Renal pelvis (tissue), 12 donors: ENCODE measurements at places on chromosomes 4 and X.
A peak's percentile ranks its signal among the peaks of the same experiment; 100 is the strongest.

GRCh38 chr4:94925764-94926347, 168.1 kb downstream of the BMPR1B start:
- DNase-seq: no peak

DNA sequence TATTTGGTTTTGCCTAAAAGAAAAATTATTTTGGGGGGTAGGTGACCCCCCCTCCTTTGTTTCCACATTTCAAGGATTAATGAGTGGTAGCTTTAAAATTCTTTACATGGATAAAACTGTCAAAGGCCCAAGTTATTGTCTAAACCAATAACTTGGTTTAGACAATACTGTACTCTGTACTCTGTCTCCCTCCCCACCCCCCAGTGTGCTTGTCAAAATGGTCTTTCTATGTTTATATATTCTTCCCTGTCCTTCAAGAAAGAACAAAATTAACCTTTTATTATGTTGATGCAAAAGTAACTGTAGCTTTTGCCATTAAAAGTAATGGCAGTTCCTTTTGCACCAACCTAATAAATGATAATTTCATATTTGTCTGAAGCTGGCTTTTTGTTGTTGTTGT, 9.5 kb upstream of the RGN start:
- DNase-seq: no peak

DNA sequence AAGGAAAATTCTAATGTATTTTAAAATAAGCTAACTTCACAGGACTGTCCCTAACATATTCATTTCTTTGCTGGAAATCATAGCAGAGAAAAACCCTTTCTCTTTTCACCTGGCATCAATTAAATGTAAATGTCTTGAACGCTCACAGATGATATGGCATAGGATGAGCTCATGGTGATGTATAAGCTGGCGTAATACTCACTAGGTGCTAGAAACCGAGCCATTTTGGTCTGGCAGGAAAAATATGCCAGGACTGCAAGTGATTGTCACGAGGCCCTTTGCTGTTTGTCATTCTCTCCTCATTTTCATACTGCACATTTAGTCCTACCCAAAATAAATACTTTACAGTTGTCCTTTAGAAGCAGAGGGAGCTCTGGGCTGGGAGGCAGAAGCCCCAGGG, 222.7 kb upstream of the LNX1 start:
- DNase-seq: no peak

DNA sequence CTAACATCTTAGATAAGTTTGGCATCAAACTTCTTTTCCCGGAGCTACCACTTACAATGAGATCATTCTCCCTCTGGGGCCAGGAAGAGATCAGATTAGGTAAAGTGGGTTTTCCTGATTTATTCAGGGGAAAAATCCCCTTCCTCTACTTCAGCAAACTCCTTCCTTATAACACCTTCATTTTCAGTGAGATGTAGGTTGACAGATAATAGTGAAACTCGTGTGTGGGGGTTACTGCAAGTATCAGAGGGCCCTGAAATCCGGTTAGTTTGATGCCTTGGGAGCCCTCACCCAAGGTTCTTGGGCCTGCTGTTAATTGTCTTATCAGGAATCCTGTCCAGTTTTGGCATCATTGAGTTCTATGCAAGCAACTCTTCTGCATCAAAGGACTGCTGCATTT, 10.8 kb downstream of the FTHL17 start:
- DNase-seq: no peak

DNA sequence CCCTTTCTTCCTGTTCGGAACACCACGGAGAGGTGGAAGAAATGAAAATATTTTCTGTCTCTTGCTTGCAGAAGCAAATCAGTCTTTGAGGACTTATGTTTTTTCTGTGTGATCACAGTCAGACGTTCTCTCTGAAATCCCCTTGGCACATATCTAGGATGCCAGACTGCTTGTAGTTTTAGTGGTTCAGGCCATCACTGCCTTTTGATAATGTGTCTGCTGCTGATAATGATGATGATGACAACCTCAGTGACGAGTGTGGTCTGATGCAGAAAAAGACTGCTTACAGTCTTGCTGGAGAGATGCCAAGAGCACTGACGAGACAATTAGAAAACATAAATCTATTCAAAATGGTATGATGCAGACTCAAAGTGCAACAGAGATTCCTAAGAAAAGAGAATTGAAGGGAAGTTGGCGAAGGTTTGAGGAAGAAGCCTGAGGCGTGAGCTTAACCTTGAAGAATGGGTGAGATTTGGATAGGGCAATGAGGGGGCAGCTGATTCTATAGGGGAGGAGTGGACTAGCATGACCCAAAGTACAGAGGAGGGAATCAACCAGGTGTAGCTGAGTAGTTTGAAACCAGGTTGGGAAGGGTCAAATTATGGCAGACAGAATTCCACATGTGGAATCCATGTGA, 7.9 kb downstream of the RAB33A start:
- DNase-seq: no peak

DNA sequence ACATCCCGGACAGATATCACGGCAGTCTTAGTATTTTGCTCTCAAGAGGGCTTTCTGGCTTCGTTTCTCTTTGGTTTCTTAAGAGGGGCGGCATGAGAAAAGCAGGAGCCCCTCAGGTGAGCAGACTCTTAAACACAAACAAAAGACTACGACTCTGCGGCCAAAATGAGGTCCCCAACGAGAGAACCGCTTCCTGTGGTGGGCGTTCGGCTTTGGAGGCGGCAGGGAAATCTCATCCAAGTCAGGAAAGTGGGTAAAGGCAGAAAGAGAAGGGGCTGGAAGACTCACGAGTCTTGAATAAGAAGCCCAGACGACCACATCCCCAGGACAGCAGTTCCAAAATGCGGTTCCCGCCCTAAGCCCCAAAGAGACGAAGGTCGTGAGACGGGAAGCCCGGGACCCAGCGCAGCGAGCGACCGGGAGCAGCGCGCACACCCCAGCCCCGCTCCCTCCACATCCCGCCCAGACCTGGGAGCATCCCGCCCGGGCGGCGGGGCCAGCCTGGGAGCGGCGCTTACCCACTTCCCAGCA, 409 bp downstream of the UGDH start:
- DNase-seq: no peak

DNA sequence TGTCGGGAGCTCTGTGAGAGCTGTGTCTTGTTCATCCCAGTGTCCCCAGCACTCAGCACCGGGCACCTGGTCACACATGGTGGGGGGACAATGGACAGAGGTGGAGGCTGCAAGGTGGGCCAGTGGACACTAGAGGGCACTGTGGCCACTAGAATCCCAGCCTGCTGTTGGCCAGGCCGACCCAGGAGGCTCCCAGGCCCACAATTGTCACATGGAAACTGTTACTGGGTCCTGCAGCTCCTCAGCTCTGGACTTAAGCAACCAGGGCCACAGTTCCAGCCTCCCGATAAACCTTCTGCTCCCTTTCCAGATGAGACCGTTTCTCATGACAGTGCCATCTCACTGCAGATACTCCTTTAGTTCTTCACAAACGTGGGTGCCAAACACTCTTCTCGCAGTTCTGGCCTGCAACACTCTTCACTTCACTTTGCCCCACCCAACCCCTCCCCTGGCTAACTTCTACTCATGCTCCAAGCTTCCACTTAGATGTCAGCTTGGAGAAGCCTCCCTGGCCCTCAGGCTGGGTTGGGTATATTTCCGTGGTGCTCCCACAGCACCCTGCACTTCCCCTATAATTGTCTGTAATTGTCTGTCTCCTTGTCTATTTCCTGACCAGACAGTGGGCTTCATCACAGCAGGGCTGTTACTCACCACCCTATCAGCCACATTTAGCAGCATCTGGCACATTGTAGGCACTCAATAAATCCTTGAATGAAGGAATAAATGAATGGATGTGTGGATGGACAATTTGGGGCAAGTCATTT, 3.5 kb upstream of the IQSEC2 start:
- peak; percentile 36 for DNase-seq

DNA sequence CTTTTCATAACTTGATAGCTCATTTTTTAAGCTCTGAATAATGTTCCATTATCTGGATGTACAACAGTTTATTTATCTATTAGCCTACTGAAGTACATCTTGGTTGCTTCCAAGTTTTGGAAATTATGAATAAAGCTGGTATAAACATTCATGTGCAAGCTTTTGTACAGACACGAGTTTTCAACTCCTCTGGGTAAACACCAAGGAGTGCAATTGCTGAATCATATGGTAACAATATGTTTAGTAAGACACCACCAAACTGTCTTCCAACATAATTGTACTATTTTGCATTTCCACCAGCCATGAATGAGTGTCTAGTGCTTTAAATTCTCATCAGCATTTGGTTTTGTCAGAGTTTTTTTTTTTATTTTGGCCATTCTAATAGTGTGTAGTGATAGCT, 266.7 kb upstream of the ATOH1 start:
- DNase-seq: no peak

GRCh38 chr4:38664706-38665401, 855 bp downstream of the KLF3 start:
- peak; percentile 66 for DNase-seq

DNA sequence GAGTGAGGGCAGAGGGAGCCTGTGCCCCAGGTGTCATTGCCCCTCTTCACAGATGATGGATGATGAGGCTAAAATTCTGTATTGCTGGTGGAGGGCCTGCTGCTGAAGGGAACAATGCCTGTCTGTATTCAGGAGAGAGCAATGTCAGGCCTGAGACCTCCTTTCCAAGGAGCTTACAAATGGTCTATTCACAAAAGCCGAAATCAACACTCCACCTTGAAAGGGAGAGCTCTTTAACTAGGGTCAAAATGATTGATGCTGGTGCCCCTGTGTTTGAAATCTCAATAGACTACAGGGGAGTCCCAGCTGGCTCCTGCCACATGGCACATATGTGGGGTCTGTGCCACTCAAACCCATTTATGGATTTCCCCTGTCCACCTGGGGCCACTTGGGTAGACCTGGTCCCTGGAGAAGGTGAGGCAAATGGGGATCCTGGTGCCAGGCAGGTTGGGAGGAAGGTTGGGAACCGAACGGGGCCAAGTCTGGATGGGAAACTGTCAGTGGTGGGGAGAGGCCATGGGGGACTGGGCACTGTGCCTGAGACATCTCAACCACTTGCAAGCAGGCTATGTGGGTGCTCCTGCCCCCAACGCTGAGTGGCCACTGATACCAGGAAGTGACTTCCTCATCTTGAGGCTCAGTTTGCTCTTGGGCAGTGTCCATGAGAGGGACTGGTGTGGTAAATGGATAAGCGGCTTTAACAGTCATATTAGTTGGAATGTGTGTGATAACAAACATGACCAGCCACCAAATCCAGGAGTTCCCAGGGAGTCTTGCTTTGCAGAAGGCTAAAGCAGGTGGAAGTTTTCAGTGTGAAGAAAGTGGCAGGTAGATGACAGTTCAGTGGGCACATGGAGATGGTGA, 223.8 kb upstream of the PSAPL1 start:
- no peak for DNase-seq

DNA sequence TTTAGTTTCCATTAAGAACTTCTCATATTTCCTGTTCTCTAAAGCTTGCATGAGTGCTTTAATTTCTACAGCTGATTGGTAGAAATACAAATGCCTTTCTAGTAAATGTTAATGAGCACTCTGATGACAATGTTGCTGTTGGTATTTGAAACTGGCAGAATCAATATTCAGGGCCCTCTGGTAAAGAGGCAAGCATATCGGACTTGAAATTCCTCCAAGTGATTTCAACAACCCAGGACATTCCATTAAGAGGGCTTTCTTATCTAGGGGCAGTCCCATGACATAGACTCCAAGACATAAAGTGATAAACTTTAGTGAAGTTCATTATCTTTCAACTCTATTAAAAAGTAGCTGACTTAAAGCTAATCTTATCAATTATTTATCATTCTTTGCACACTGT, 83.1 kb upstream of the VCX start:
- no peak for DNase-seq

DNA sequence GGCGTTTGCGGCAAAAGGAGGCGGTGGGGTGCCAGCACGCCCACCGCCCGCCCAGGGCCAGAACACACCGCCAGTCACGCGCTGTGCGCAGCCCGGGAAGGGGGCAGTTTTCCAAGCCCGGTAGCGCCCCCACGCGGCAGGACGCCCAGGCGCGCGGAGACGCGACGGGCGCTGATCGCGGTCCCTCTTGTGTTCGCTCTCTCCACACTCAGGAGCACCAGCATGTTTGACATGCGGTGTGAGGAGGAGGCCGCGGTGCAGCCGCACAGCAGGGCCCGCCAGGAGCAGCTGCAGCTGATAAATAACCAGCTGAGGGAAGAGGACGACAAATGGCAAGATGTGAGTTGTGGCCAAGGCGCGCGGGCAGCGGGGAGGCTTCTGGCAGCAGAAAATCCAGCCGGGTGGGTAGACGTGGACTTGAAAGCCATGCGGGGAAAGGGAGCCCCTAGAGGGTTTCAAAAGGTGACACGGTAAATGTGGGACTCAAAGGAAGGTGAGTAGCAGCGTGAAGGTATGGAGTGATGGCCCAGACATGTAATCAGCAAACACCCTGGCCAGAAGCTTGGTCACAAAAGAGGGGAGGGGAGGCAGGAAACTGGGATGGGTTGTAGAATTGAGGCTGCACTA, 104.1 kb downstream of the PHOX2B start:
- peak; percentile 75 for DNase-seq

DNA sequence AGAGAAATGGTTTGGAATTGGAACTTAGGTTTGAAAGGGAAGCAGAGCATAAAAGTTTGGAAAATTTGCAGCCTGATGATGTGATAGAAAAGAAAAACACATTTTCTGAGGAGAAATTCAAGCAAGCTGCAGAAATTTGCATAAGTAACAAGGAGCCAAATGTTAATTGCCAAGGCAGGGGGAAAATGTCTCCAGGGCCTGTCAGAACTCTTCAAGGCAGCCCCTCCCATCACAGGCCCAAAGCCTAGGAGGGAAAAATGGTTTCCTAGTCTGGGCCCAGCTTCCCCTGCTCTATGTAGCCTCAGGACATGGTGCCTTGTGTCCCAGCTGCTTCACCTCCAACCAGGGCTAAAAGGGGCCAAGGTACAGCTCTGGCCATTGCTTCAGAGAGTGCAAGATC, 21.2 kb upstream of the DUSP21 start:
- no peak for DNase-seq

DNA sequence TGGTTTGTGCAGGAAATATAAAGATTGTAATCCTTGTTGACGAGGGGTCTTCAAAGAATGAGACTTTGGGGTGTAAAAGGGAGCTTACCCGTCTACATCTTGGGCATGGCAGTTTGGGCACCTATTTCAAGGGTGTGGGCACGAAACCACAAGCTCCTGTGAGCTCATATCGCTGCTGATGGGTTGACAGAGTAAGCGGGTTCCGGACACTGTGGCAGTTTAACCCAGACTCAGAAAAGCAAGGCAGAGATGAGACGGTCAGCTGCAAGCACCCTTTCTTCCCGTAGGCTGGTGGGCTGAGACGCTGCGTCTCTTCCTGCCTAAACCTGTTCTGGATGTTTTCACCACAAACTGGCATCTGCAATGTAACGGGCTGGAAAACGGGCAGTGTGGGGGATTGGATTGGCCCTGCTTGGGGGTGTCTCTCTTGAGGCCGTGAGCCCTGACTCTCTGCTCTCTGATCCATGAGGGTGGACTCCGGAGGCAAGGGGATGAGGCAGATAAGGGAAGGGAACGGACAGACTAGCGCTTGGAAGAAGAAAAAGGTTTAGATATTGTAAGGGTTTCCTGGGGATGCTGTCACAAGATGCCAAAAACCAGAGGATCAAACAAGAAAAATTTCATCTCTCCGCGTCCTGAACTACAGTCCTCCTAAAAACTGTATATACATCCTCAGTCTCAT, 237.5 kb downstream of the SHOX start:
- no peak for DNase-seq
